ENCODE measurements at places on chromosomes 12 and 14.

GRCh38 chr12:48473061-48473460, 702 bp downstream of the ANP32D start:
- DNase-seq = no peak

DNA sequence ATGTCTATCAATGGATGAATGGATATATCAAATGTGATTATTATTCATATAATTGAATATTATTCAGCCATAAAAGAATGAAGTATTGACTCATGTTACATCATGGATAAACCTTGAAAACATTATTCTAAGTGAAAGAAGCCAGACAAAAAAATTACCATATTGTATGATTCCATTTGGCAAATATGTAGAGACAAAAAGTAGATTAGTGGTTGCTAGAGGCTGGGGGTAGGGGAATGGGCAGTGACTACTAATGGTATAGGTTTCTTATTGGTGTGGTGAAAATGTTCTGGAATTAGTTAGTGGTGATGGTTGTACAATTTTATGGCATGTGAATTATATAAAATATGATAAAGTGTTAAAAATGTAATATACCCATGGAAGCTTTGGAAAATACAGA, 31.8 kb upstream of the GNS start:
- DNase-seq = no peak

DNA sequence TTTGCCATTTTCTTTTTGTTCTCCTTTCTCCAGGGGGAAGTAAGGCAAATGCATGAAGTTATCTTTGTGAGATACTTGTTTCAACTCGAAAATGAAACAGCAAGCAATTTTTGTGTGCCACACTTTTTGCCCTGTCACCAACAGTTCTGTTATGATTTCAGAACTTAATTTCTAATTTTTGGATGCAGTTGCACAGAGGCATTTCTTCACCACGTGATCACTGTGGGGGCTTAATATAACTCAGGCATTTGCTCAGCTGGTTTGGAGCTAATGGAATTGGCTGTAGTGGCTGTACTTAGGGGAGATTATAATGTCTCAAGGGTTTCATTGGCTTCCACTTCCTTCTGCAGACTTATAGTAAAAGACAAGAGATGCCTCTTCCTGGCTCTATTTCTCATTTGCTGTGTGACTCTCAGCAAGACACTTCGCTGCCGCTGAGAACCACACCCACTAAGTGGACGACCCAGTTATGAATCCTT, 452.4 kb downstream of the RAD51B start:
- DNase-seq = no peak

GRCh38 chr14:94427016-94427613, 25.5 kb downstream of the SERPINA11 start:
- no peak for DNase-seq

- peak; percentile 59 for DNase-seq
These were observed 2.7 kb upstream of the TC2N start for GRCh38 chr14:91870001-91870400.

DNA sequence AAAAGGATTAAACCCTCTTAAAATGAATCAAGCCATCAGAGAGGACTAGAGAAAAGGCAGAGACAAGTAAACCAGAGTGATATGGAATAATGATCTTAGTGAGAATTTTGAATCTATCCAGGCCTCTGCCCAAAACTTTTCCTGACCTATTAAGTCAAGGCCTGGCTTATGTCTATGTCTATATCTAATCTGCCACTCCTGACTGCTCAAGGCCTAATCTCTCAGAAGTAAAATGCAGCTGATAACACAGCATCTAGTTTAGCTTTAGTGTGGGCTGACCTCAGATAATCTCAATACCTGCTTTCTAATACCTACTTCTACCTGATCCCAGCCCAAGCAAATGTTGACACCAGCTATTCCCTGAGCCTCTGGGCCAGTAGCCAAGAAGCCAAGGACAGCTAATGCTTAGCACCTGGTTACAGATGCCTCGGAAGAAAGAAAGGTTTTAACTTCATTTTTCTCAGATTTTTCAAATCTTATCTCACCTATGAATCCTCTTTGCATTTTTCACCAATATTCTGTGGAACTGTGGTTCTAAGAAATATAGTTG, 1472.5 kb upstream of the SEL1L start:
- DNase-seq = no peak

GRCh38 chr12:31737763-31738162, 8.9 kb upstream of the AMN1 start:
- no peak for DNase-seq

DNA sequence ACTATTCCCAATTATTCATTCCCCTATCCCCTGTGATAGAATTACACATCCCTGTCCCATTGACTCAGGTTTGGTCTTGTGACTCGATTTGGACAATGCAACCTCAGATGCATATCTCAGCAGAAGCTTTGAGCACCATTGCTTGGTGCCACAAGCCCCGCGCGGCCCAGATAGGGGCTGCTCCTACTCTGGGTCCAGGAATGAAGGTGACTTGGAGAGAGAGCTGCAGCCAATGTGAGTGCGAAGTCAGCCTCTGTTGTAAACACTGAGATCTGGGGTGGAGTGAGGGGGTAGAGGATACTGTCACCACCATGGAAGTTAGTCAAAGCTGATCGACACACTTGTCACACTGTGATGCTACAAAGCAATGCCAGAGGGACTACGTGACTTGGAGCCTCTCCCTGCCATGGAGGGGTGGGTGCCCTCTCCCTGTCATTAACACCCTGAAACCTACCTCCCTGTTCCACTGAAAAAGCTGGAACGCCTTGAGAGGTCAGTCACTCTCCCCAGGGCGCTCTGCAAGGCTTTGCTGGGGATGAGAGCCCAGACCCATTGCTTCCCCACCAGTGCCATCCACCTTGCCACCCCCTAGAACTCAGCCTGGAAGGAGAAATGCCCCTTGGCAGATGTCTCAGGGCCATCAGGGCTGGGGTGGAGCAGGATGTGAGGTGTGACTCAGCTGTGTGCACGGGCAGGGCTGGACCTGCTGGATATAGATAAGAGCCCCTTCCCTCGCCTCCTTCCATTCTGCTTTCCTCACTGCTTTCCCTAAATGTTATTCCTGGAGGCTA, 6.6 kb upstream of the PLEK2 start:
- peak; percentile 75 for DNase-seq

GRCh38 chr14:65566820-65567522, 154.4 kb downstream of the FUT8 start:
- DNase-seq = peak; percentile 74

- no peak for DNase-seq
These were observed 15.5 kb downstream of the AEBP2 start for GRCh38 chr12:19454837-19455236.

DNA sequence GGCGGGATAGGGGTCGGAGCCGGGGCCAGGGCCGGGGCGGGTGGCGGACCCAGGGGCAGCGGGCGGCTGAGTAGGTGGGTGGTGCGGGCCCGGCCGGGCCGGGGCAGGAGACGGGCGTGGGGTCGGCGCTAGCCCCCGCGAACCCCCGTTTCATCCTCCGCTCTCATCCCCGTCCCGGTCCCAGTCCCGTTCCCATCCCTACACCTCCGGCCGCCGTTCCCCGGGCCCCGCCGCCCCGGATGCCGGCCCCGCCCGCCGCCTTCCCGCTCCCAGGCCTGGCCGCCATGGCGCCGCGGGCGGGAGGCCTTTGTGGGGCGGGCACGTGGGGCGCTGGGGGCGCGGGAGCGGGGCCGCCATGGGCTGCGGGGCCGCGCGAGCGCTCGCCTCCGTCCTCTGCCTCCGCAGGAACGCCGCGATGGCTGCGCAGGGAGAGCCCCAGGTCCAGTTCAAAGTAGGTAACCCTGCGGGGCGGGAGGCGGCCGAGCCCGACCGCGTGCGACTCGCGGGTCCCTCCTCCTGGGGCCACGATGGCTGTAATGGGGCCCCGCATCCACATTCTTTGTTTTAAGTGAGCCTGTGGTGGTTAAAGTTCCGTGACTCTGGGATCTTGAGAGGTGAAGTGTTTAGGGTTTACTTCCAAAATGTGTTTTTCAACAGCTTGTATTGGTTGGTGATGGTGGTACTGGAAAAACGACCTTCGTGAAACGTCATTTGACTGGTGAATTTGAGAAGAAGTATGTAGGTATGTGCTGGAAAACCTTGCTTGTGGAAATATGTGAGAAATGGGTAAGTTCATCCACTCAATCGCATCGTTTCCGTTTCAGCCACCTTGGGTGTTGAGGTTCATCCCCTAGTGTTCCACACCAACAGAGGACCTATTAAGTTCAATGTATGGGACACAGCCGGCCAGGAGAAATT, 572 bp downstream of the RAN start:
- DNase-seq = peak; percentile 33

GRCh38 chr12:121060149-121061001, 21.3 kb upstream of the OASL start:
- peak; percentile 75 for DNase-seq

DNA sequence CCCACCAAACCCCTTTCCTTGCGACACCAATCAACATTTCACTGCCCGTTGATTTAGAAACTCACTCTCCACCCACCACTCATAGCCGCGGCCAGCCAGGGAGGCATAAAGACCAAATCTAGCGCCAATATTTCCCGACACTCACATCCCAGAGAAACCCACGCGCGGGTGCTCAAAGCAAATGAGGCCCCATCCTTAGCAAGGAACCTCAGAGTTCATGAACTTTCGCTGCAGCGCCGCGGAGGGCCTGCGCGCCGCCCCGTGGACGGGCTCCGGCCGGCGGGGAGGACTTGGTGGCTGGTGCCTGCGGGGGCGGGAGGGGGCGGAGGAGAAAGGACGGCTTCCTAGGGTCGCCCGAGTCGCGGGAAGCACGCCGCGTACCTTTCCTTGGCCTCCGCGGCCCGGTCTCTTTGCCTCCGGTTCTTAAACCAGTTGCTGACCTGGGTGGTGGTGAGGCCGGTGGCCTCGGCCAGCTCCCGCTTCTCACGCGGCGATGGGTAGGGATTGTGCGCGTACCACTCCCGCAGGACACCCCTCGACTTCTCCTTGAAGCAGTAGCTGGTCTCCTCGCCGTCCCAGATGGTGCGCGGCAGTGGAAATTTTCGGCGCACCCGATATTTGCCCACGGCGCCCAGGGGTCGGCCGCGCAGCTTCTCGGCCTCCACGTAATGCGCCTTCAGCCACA, 886 bp downstream of the SIX1 start:
- DNase-seq = peak; percentile 51

DNA sequence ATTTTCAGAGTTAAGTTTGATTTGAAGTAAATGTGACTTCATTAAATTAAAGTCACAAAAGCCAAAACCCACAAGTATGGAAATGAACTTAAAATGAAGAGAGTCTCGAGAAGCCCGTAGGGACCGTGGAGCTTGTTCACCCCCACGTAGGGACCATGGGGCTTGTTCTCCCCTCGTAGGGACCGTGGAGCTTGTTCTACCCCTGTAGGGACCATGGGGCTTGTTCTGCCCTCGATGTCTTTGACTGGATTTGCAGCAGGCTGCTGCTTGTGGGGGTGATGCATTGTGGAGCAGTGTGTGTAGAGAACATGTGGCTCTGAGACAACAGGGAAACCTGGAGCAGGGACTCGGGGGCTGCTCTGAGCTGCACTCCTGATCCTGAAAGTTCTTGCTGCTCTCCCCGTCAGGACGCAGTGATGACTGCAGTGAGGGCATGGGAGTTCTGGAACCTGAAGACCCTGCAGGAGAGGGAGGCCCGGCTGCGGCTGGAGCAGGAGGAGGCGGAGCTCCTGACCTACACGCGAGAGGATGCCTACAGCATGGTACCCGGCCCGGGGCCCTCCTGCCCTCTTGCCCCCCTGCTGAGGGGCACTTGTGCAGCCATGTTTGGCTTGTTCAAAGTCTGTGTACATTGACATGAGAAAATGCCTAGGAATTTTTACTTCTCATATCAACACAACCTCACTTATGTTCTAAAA, 94.2 kb downstream of the EP400 start:
- no peak for DNase-seq

- no peak for DNase-seq
These were observed 16.7 kb downstream of the LGR5 start for GRCh38 chr12:71456316-71456715.

GRCh38 chr14:100994082-100994481, 90.6 kb upstream of the RTL1 start:
- DNase-seq = peak; percentile 75

DNA sequence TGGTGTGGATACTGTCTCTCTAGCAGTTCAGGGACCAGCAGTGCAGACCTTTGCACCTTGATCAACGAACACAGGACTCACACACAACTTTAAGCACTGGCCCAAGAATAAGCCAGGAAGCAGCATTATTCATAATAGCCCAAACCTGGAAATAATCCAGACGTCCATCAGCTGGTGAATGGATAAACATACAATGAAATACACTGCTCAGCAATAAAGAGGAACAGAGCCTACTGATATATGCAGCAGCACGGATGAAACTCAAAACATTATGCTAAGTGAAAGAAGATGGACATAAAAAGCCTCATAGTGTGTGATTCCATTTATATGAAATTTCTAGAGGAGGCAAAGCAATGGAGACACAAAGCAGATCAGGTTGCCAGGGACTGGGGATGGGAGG, 303.9 kb upstream of the FKBP4 start:
- DNase-seq = no peak

All from PC-3 (cell line).